OCI-LY7 (cell line): ENCODE measurements at places on chromosomes 4 and X. TPM values are rescaled to one million over a fixed set of nuclear protein-coding genes. Genes with fewer than 3 reads are reported as not detected.

TMEM31 gene
- total RNA-seq: 0.53 and 0.65 TPM in 2 replicates

DNA sequence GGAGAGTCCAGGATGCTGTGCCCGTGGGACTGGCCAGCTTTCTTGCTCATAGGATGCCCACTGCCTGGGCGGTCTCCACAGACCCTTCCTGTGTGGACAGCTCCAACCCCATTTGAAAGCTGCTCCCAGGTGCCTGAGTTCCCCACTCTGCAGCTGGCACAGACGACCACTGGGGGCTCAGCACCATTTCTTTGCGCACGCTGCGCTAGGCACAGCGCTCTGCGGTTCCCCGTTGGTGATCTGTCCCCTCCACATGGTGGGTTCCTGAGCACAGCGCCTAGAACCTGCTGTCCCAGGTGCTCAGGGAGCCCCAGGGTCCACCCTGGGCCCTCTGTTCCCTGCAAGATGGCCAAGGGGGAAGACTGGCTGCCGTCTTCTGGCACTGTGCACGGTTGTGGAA, 45.4 kb upstream of the AFAP1 start:
- no peak for DNase-seq

GLRA3 gene
- 1.1 and 1.6 TPM in 2 replicates for total RNA-seq

DNA sequence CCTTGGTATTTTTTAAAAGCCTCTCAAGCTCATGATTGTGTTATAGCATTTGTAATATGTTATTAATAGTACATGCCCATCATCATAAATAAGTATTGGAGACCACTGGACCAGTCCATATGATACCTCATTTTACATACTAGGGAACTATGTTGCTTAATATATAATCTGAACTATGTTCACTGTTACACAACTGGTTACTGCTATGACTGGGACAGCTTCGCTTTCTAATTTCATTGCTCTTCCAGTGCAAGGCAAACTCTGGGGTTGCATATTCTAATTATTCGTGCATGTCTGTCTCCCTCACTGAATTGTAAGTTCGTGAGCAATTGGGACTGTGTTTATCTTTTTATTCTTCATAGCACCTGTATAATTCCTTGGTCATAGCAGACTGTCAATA, 330.5 kb downstream of the RAPGEF2 start:
- DNase-seq: no peak

AKAP14 gene
- not detected in 2 replicates for total RNA-seq

MCF2 gene
- total RNA-seq: not detected in 2 replicates

DNA sequence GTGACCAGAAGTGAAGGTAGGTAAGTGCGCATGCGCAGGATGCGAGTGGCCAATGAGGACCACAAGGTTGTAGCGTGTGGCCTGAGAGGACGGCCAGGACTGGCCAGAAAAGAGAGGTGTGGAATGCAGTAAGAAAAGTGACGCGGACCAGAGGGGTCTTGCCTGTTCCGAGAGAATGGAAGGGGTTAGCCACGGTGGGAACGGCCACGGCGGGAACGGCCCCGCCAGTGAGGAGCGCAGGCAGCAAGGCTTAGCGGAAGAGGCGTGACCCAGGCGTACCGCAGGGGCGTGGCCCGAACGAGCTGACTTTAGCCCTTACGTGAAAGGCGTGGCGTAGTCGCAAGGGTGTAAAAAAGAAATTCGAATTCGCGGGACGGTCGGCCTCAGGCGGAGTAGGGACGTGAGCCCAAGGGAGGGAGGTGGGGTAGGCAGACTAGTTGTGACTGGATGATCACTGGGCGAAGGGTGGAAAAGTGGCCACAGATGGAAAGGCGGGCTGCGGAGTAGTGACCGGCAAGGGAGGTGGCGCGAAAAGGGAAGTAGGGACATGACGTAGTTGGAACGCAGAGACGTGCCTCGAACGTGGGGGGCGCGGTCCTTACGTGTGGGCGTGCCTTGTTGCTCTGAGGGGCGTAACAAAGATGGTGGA, 10.4 kb upstream of the CLTRN start:
- DNase-seq: peak; percentile 92

MAGEA6 gene
- not detected in 2 replicates for total RNA-seq

SPP1 gene
- not detected in 2 replicates for total RNA-seq

DNA sequence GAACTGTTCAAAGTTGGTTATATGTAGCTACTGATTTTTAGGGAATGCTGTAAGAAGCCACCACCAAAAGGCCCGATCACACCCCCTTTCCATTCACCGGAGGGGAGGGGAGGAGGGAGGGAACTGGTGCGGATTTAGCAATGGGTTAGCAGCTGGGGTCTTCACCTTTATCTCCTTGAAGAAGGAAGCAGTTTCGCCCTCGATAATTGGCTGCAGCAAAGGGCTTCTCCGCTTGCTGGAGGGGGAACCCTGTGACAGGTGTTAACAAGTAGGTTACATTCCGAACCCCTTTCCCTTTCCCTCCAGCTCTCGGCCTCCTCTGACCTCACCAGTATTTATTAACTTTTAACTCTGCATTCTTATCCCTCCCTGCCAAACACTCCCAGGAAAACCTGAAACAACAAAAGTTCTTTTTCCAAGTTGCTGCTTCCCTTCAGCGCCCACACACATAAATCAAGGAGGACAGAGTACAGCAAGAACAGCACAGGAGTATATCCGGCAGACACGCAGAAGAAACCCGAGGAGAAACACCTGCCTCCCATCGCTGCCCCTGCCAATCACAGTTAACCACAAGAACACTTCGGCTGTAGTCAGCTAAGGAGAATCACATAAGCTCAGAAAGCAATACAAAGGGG, 39.8 kb upstream of the NAP1L5 start:
- no peak for DNase-seq

DNA sequence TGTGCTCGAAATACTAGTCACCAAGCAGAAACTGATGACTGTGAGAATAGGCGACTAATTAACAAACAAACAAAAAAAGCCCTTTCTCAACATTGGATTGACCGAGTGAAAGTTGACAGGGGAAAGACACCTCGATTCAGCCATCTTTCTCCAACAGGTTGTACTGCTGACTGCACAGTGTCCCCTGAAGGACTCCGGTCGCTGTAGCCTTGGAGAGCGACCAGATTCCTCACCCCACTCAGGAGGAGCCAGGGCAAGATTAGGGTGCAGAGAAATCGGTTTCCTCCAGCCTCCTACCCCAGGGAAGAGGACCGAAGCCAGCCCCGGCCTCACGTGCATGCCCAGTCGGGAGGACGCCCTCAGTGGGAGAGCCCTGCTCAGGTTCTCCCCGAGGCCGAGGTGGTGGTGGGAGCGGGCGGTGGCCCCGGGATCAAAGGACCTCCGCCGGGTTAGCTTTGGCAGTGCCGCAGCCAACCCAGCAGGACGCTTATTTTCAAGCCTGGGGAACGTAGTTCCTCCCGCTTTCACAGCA, 1.1 kb upstream of the RAP1GDS1 start:
- DNase-seq: peak; percentile 24

DNA sequence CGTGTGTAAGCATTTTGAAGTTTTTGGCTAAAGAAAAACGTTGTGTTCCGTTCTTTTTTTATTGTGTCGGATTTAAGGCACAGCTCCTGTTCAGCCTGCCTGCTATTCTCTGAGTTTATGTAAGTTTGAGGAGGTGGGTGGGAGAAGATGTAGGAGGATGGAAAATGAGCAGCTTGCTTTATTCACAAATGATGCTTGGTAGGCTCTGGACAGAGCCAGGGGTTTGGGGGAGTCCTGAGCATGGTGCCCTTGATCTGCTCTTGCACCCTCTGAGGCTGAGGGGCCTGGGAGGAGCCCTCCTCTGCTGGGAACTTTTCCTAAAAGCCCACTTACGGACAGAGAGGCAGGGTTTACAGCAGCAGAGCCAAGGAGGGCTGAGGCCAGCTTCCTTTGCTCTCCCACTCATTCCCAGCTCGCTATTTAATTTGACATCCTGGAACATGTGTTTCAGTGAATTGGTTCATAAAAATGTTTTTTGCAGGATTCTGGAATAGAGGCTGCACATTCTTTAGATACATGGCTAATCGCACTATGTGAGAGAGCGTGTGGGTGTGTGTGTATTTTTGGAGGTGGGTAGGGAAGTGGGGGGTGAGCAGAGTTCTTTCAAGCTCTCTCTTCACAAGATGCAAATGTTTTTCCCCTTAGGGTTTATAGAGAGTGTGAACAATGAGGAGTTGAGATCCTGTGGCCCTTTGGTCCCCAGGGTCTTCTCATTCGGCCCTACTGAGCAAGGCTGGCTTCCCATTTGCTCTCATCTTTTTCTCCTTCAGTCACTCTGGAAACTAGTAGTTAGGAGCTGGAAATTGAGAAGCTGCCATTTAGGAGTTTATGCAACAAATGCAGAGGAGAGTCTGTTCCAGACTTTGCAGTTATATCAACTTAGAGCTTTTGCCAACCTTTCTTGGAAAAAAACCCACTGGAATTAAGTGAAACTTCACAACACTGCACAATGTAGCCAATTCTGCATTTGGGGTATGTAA, 32.1 kb downstream of the TMEM131L start:
- DNase-seq: peak; percentile 61

LAMTOR3 gene
- total RNA-seq: 22.8 and 27.3 TPM in 2 replicates

DNA sequence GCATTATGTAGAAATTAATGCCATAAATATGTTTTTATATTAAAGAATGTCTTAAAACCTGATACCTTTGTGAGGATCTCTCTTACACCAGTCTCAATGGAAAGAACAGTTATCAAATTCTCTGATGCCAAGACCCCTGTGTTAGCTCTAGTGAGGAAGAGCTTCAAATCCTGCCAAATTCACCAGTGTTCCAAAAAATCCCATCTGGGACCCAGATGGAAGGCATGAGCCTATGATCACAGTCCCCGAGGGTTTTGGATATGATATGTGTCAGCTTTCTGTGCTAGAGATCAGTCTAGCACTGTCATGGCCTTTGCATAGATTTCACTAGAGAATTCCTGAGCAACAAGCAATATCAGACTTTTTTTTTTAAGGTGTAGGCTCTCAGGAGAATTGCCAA, 412.1 kb downstream of the UBE2NL start:
- DNase-seq: no peak

DNA sequence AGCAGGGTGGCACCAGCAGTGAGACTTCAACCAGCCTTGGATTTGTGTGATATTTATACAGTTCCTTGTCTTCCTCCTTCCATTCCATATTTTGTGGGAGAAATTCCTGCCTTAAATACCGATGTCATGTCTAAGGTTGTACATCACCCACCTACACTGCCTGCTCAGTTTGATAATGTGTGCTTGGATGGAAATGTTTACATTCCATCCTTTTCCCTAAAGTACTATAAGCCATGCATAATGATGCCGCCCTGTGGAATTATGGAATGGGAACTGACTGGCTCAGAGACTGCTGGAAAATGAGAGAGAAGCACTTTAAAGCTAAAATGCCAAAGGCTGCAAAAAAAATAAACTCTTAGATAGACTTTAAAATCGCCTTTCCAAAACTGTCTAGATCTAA, 11.3 kb upstream of the GLUD2 start:
- DNase-seq: no peak

ARHGAP24 gene
- 4.3 and 4.4 TPM in 2 replicates for total RNA-seq

- no peak for DNase-seq
Measured at GRCh38 chrX:24146283-24146949, 3.1 kb upstream of the ZFX start.

DNA sequence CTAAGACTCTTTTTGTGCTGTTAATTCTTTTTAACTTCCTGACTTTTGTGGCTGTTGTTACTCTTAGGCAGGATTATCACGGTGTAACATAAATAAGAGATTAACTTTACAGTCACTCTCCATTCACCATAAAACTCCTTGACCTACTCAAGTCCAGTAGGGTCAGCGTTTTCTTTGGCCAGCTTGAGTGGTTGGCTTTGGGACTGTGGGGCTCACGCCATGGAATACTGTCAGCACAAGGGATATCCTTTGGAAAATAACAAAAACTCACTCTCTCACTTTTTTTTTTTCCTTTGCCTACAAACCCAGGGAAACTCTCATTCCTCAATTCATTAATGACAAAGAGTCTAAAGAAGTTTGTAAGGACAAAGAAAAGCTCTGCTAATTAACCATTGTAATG, 89.4 kb upstream of the TLL1 start:
- no peak for DNase-seq

- no peak for DNase-seq
Measured at GRCh38 chrX:20595928-20596575, 329.3 kb upstream of the RPS6KA3 start.

GRCh38 chrX:54089191-54089590, 44.9 kb upstream of the PHF8 start:
- no peak for DNase-seq

DNA sequence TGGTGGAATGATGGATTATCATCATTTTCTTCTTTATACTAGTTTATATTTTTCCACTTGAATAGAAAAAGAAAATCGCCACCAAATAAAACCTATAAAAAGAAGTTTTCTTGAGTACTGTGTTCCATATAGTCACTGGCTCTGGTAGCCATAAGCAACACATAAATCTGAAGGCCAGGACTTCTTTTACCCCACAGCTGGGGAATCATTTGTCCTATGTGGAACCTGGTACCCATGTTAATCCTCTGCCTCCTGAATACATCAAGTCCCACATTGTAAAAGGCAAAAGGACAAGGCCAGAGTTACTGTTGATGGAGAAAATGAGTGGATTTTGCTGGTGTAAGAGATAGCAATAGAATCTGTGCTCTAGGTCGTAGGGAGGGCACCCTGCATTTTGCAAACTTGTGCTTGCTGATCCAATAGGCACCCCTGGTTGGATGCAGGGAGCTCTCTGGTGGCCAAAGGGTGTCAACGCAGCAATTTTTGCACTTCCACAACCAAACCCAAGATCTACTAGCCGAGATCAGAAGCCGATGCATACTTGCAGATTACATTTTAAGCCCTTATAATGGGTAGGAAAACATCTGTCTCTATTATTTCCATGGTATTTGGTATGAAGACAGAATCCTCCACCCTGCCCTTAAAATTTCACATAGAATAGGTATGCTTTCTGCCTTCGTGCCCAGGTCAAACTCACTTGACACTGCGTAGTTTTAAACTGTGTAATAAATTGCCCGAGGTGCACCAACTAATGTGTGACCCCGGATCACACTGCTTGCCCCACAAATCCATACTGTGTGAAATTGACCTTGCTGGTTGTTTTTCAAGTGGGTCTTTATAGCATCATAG, 146.2 kb upstream of the SCML1 start:
- peak; percentile 11 for DNase-seq

DNA sequence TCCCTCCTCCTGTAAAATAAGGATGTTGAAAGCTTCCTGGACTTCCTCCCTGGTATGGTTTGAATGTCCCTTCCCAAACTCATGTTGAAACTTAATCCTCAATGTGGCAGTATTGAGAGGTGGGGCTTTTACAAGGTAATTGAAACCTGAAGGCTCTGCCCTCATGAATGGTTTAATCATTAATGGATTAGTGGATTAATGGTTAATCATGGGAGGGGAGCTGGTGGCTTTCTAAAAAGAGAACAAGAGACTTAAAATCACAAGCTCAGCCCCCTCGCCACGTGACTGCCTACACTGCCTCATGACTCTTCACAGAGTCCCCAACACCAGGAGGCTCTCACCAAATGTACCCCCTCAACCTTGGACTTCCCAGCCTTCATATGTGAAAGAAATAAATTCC, 124.6 kb upstream of the ANXA3 start:
- DNase-seq: no peak

- DNase-seq: no peak
Measured at GRCh38 chr4:38660838-38661237, 3.2 kb upstream of the KLF3 start.
